ENCODE measurements at places on chromosomes 1 and 21.

DNA sequence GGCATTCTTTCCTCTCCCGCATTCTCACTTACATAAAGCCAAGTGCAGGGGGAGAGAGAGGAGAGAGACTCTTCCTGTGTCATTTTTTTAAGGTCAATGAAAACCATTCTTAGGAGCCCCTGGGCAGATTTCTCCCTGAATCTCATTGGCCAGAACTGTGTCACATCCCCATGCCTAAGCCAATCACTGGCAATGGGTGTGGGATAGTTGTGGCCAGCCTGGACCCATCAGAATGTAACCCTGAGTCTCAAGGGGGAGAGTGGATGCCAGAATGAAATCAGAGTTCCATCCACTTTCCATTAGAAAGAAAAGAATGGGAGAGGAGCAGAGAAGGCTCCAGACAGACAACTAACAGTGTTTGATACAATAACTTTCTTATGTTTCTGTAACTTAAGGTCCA is 31.2 kb upstream of the COQ8A start:
- DNase-seq: no peak

DNA sequence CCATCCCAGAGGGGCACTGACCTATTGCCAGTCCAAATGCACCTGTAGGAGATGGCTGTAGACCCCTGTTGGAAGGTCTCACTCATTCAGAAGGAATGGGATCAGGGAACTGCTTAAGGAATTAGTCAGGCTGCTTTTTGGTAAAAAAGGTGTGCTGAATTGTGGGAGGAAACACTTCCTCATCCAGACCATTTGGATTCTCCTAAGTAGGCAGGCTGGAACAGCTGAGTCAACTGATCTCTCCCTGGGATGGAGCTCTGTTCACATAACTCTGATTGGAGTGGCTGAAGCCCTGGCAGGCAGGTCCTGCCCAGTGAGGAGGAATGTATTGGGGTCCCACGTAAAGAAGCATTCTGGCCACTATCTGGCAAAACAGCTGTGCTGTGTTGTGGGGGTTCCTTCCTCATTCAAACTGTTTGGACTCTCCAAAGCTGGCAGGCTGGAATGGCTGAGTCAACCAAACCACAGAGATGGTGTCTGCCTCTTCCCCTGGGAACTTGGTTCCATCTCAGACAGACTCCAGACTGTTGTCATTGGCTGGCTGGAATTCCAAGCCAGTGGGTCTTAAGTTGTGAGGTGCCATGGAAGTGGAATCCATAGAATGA is 70.7 kb upstream of the PDC start:
- DNase-seq: no peak

GRCh38 chr1:179124873-179125272 is 43.0 kb downstream of the TOR3A start:
- no peak for DNase-seq

- DNase-seq: no peak
Measured at GRCh38 chr21:26852423-26852822, 7.2 kb upstream of the ADAMTS1 start.

- DNase-seq: no peak
Measured at GRCh38 chr1:86773341-86774288, 69.2 kb downstream of the SH3GLB1 start.

DNA sequence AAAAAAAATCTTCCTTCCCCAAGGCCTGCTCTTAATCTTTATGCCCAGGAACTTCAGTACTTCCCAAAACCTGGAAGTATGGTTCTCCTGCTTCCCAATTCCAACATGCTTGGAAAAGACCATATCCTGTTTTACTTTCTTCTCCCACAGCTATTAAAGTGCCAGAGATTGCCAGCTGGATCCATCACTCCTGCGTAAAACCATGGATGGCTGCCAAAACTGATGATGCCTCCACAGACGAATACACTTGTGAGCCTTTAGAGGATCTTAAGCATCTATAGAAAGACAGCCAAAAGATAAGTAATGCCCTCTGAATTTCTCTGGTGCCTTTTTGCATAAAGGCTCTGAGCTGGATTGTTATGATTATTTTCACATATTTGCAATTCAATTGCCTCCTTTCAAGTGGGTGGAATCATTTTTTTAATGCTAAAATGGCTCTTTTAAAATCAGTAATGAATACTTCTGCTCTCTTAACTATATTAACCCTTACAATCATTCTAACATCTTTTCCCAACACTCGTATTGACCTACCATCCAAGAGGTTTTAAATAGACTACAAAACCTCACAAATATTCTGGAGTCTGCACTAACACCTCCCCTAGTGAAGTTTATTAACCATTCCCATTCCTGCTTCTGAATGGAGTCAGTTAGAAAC is 1807.8 kb downstream of the BRINP3 start:
- no peak for DNase-seq

GRCh38 chr1:8031176-8031785 is 5.2 kb upstream of the ERRFI1 start:
- peak; percentile 16 for DNase-seq

GRCh38 chr1:159921251-159921650 is 4.1 kb downstream of the TAGLN2 start:
- no peak for DNase-seq

GRCh38 chr1:89615676-89616598 is 17.0 kb upstream of the LRRC8C start:
- DNase-seq: no peak

DNA sequence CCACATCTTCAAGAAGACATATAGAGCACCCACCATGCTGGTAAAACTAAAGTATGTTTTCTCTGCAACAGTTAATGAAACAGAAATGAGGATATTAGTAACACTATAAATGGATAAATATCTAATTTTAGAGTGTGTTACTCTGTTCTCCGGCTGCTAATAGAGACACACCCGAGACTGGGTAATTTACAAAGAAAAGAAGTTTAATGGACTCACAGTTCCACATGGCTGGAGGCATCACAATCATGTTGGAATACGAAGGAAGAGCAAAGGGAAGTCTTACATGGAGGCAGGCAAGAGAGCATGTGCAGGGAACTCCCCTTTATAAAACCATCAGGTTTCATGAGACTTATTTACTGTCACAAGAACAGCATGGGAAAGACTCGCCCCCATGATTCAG is 287.2 kb downstream of the SRGAP2C start:
- no peak for DNase-seq

GRCh38 chr1:169483500-169483966 is 2.2 kb downstream of the SLC19A2 start:
- DNase-seq: no peak

- no peak for DNase-seq
Measured at GRCh38 chr1:155301342-155301841, at the start of gene PKLR. Gene PKLR (minus strand): TSS chr1:155301438. CDS start chr1:155301395, 43 bp downstream.

DNA sequence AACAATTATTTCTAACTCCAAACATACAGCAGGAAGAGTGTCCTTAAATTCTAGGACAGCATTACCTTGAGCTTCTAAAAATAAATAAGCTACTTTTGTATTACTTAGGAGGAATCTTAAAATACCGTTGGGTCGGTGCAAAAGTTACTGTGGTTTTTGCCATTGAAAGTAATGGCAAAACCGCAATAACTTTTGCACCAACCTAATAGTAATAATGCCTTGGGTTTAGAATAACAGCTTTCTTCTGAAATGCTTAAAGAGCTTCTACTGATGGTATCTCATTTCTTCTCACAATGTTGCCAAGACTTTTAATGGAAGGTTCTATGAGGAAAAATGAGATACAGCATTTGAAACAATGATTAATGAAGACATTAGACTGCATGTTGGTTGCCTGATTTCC is 179.9 kb downstream of the SEC16B start:
- DNase-seq: no peak

DNA sequence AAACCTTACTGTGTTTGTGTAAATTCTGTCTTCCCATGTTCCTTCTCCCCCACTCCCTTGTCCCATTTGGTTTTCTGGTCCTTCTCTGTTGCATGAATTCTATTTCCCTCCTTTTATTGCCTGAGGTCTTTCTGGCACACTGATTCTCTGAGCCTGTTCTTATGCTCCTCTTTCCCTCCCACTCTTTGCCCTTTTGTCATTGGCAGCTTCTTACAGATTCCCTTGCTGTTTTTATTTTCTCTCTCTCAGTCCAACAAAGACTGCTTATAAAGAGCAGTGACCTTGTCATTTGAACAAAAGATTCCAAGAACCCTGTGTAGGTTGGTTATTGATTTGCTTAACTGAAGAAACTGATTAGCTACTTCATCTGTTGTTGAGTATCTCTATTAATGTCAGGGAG is 49.7 kb downstream of the GPR52 start:
- DNase-seq: no peak

DNA sequence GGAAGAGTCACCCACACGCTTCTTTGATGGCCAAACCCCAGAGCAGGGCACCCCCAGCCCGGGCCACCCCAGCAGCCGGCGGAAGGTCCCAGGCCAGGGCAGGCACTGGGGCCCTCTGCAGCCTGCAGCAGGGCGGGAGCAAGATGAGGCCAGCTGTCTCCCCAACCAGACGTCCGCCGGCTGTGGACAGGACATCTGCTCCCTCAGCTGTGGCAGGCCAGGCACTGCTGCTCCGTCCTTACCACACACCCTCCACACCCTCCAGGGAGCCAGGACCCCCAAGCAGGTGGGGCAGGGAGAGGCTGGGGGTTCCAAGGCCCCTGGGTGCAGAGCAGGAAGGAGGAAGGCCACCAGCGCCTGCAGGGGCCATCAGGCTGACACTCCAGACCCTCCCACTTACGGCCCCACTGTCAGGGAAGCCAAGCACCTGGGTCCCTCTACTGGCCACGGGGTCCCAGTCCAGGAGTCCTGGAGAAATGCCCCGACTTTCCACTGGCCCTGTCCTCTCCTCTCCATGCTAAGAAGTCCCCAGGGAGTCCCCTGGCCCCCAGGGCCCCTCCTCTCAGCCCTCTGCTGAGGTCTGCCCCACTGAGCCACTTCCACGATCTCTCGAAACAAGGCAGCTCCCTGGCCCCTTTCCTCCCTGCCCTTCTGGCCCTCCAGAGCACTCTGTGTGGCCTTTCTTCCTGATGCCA is 5.6 kb downstream of the WNT9A start:
- no peak for DNase-seq

DNA sequence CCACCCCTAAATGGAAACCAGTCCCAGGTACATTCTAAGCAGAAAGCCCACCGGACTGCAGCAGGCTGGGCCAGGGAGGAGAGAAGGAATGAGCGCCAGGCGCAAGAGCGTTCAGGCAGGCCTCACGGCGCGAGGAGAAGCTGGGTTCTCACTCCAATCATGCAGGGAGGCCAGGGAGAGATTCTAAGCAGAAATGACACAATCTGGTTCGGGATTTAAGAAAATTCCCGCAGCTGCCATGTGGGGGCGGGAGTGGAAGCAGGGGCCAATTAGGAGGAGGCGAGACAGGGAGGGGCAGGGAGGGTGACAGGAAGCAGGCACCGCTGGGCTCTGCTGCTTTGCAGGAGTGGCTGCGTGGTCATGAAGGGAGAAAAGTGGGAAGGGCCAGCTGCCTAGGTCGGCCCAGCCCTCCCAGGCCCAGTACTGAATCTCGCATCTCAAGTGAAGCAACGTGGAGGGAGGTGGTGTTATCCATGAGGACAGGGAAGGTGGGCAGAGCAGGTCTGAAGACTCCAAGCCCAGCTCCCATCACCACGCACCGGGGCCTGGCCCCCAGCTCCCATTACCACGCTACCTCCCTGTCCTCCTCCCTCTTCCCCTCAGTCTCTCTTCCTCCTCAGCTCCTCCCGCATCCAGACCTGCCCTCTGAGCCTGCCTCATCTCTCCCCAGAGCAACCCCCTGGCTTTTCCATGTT is 11.8 kb downstream of the NPHP4 start:
- DNase-seq: no peak

DNA sequence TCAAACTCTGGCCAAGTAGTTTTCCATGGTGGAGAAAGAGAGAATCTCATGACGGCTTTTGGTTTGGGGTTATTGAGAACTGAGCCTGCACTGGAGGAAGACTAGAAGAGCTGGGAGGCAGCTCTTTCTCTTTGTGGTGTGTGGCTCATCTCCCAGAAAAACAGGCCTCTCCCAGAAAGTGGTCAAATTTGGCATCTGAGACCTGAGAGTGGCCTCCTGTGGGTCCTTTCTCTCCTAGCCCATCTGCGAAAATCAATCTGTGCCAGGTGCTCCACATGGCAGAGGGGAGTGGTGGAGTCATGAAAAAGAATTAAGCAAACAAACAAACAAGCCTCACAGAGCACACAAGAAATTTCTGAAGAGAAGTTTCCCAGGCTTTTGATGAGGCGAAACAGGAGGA is 305.0 kb downstream of the ST6GALNAC3 start:
- DNase-seq: no peak

DNA sequence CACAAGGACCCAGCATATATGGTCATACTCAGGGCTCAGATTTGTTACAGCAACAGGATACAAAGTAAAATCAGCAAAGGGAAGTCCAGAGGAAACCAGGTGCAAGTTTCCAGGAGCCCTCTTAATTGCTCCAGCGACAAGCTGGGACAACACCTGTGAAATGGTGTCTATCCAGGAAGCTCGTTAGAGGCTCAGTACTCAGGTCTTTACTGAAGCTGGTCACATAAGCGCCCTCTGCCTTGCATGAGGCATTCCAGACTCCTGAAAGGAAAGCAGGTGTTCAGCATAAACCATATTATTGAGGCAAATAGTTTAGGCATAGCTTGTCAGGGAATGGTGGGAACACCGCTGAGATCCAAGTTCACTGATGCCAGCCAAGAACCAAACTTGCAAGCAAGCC is 231.0 kb downstream of the SLC35F3 start:
- DNase-seq: no peak

GRCh38 chr1:243882276-243882675 is 32.2 kb upstream of the AKT3 start:
- DNase-seq: no peak

- DNase-seq: no peak
Measured at GRCh38 chr1:192826791-192827546, 18.1 kb downstream of the RGS2 start.

- no peak for DNase-seq
Measured at GRCh38 chr1:205971082-205971481, 27.8 kb upstream of the SLC26A9 start.

DNA sequence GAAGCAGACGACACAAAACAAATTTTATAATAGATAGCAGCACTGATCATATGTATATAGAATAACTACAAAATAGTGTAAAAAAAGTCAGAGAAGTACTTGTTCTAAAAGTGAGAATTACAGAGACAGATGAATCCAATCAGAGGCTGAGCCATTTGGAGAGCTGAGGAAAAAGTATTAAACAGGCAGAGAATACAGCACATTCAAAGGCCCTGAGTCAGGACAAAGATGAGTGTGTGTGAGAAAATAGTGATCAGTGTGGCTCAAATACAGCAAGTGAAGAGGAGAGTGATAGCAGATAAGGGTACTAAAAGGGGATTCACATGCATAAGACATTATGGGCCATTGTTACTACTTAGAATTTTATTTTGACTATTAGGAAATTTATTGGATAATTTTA is 430.6 kb upstream of the BRINP3 start:
- DNase-seq: no peak

GRCh38 chr1:23475134-23475628 is 8.8 kb downstream of the ASAP3 start:
- no peak for DNase-seq

GRCh38 chr1:241271427-241271826 is 85.6 kb downstream of the RGS7 start:
- DNase-seq: no peak

- DNase-seq: no peak
Measured at GRCh38 chr1:53182716-53183094, 13.9 kb upstream of the CPT2 start.

GRCh38 chr1:164670786-164671185 is 111.8 kb downstream of the PBX1 start:
- DNase-seq: no peak

GRCh38 chr21:41507521-41508414 is at the start of gene TMPRSS2:
Gene TMPRSS2 (minus strand): TSS chr21:41508158. CDS start chr21:41498133, 10,025 bp downstream.
- no peak for DNase-seq
